Substantia nigra (tissue), 51 donors: ENCODE measurements at places on chromosomes 1 and 21.

DNA sequence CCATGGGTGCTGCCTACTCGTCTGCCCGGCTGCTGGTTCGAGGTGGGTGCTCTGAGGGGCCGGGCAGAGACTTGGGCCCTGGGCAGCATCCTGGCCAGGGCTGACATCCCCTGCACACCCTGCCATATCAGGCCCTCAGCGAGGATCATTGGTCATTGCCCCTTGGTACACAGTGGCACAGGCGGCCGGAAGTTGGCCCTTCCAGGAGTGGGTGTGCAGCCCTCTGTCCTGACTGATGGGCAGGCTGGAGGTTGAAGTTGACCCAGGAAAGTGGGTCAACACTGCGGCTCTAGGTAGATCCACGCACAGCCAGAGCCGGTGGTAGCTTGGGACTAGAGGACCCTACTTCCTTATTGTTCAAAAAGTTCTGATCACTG is 72.9 kb downstream of the TRIM11 start:
- DNase-seq, result no peak

DNA sequence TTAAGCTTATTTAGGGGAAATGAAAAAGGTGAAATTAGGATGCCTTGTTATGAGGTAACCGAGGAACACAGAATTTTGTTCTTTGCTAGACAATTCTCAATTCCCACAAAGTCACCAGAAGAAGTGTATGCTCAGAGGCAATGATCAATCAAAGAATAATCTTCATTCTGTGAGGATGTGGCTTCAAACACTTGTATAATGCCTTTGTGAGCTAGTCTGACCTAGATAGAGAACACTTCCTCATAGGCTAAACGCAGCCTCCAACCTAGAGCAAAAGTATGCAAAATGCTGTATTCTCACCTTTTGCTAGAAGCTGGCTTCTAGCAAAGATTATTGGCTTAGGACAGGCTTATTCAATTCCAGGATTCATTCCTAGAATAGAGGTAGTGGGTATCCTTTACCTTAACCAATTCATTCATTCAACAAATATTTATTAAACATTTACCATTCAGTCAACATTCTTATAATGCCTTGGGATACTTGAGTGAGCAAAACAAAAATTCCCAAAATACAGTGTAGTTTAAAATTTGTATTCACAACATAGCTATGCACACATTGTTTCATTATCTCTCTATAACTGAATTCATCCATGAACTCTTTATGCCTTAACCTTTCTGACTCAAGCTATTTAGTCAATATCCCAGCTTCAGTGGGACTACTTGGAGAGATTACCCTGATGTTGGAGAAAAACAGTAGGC is 530.2 kb downstream of the PTPRC start:
- no peak for DNase-seq

- DNase-seq, result no peak
Observed at GRCh38 chr1:203099805-203100515, 14.1 kb upstream of the MYOG start.

DNA sequence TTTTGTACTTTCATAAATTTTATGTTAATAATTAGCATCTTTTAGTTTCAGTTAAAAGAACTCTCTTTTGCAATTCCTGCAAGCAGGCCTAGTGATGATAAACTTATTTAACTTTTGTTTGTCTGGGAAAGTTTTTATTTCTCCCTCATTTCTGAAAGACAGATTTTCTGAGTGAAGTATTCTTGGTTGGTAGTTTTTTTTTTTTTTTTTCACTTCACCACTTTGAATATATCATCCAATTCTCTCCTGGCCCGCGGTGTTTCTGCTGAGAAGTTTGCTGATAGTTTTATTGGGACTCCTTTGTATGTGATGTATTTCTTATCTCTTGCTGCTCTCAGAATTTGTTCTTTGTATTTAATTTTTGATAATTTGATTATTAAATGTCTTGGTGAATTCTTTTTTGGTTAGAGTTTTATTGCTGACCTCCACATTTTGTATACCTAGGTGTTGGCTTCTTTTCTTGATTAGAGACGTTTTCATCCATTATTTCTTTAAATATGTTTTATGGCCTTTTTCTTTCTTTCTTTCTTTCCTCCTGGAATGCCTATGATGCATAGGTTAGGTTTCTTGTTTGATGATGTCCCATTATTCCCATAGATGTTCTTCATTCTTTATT is 45.9 kb downstream of the BRINP2 start:
- no peak for DNase-seq

GRCh38 chr21:44533121-44533890 is 6.7 kb downstream of the KRTAP10-1 start:
- no peak for DNase-seq

- no peak for DNase-seq
Observed at GRCh38 chr21:41032541-41032940, 135.4 kb upstream of the BACE2 start.

DNA sequence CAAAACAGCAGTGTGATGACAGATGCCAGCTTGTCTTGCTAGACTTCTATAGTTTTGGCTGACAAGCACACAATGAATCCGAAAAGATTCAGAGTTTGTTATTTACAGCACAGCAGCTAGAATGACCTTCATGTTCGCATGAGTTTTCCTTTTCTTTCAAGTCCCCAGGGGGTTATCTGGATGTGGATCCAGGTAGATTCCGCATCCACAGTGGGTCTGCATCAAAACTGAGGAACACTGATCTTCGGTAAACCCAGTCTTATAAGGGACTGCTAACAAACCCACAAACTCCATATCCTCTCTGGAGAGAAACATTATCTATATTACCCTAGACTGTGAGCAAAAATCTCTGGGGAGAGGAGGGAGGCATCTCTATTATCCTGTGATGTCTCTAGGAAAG is 69.0 kb upstream of the DEPDC1 start:
- DNase-seq, result no peak

DNA sequence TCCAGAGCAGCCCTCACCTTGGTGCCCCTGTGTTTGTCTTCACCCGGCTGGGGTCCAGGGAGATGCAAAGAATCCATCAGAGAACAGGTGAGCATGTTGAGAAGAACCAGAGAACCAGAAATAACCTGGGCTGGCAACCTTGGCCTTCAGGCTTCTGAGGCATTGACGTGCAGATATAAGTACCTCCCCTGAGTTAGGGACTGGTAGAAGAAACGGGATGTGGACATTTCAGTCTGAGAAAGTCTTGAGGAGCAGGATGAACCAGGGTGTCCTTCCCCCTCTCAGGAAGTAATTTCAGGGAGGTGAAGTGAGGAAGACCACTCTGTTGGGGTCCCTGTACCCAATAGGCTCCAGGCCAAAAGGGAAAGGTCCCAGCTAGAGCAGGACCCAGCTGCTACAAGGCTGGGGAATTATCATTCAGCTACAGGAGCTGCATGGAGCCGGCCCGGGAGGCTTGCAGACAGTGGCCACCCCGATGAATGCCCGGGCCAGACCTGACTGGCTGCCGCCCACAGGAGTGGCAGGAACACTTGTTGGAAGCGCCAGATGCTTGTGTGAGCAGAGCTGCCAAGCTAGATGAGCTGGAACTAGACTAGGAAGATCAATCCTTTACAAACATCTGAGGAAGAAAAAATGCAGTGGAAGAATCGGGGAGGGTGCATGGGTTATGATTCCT is 1.7 kb upstream of the AURKAIP1 start:
- no peak for DNase-seq

DNA sequence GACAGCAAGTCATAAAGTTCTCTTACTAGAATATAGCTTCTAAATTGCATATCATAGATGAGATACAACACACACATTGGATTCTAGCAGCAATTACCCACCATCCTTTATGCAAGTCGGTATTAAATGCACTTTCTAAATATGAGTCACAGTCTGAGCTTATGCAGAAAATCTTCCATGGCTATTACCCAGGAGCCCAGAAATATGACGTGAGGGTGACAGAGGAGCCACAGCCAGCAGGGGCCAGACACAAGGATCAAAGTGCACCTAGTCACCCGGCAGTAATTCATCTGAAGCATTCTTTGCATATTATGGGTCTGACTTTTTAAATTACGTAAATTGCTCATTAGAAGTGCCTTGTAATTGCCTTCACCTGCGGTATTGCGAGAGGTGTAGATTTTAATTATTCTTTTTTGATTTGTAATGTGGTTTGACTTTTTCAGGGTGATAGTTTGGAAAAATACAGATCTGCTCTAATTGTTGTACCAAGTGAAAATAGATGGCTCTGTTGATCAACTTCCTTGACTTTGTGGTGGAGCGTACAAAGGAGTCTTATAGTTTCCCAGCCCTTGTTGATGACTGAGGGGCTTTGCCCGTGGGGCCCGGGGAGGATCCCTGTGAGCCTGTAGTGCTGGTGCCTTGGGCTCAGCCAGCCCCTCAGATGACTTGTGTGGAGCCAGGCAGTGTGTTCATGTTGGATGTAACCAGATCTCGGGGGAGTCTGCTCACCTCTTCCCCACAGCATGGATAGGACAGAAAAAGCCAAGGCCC is 470.0 kb upstream of the VAMP3 start:
- no peak for DNase-seq

DNA sequence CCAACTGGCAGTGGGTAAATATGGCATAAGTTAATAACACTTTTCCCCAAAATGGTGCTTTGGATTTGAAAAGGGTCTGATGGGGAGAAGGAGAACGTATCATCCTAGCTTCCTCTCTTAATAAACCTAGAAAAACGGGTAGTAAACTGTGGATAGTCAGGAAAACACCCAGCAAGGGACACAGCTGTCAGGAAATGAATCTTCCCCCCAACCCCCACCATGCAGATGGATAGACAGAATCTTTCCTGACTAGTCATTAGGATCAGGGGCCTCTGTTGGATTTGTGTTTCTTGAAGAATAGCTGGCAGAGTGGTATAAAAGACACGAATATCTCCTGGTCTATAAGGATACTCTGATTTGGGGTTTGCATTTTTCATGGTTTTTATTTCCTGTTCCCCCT is 22.5 kb upstream of the LAX1 start:
- DNase-seq, result no peak

- DNase-seq, result no peak
Observed at GRCh38 chr1:92567211-92567868, 80.6 kb upstream of the GFI1 start.

GRCh38 chr21:39874759-39875158 is 7.5 kb downstream of the PCP4 start:
- DNase-seq, result no peak

DNA sequence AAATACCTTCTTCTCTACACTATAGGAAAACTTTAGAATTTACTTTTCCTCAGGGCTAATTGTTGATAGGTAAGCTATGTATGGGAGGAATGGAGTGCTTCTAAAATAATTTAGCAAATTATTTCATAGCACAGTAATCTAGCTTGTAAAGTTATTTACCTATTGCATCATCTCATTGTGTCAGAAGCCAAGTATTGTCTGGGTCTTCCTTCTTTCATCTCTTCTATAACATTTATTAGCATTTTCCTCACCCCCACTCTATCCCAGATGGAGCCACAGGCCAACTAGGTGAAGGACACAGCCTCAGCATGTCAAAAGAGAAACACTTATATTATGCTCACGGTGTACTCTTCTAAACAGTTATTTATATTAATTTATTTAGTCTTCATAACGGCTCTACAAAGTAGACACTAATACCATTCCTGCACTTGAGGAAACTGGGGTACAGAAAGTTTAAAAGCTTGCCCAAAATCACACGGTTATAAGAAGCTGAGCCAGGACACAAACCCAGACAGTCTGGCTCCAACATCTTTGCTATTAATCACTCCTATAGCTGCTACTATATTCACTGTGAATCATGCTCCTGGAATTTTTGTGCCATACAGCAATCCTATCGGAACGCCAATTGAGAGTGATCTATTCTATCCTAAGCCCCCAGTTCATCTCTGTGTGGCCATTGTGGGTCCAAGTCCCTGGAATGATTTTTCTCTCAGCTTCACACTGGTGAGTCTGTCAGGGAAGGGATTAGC is 43.1 kb downstream of the OR10J5 start:
- DNase-seq, result no peak

GRCh38 chr1:64004451-64005025 is 198.9 kb upstream of the UBE2U start:
- DNase-seq, result no peak

GRCh38 chr1:153628638-153629342 is 556 bp downstream of the S100A1 start:
- DNase-seq, result no peak

DNA sequence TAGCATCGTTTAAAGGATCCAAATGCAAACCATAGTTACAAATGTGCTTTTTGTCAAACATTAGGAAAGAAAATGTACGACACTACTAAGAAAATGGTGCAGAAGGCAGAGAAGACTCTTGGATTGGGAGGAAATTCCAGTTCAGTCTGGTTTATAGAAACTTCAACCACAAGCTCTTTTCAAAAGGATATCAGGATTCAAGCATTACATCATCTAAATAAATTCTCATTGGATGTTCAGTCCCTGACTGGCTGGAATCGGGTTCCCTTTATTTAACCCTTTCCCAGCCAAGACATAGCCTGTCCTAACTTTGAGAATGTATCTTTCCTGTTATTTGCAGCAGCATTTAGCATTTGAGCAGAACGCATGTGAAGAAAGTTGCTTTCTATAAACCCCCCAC is 184.6 kb downstream of the LMO4 start:
- no peak for DNase-seq

DNA sequence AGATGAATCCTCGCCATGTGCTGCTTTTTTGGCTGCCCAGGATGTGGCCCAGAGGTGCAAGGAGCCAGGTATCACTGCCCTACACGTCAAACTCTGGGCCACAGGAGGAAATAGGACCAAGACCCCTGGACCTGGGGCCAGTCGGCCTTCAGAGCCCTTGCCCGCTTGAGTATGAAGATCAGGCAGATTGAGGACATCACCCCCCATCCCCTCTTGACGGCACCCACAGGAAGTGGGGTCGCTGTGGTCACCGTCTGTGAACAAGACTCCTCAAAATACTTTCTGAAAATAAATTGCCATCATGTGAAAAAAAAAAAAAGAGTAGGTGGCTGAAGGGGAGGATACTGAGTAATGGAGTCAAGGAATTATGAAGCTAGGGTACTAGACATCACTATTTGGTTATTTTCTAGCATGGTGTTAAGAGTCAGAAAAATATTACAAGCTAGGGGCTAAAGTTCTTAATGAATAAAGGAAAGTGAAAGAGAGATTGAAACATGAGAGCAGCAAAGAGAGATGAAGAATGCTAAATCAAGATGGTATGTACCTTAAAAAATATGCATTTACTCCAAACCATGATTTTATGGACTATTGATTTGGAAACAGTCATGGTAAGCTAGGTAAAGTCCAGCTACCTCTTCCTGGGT is 84.9 kb downstream of the CLEC20A start:
- DNase-seq, result no peak

GRCh38 chr1:184648856-184649201 is 105.8 kb downstream of the EDEM3 start:
- DNase-seq, result no peak
